ENCODE measurements at places on chromosomes 16 and 17.

DNA sequence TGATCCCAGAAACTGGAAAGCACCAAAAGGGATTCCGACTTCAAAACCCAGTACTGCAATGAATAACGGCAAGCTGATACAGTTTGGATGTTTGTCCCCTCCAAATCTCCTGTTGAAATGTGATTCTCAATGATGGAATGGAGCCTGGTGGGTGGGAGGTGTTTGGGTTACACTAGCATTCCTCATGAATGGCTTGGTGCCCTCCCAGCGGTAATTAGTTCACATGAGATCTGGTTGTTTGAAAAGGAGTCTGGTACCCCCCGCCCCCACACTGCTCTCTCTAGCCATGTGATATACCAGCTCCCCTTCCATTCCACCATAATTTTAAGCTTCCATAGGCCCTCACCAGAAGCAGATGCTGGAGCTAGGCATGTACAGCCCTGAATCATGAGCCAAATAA lies 40.1 kb downstream of the RANBP10 start:
- no peak for DNase-seq

- no peak for DNase-seq
Measured at GRCh38 chr17:1145311-1145986, 34.3 kb downstream of the ABR start.

- peak; percentile 40 for DNase-seq
Measured at GRCh38 chr17:7982666-7983065, 19.7 kb upstream of the GUCY2D start.

- no peak for DNase-seq
Measured at GRCh38 chr16:27381236-27381635, 20.7 kb upstream of the IL21R start.

DNA sequence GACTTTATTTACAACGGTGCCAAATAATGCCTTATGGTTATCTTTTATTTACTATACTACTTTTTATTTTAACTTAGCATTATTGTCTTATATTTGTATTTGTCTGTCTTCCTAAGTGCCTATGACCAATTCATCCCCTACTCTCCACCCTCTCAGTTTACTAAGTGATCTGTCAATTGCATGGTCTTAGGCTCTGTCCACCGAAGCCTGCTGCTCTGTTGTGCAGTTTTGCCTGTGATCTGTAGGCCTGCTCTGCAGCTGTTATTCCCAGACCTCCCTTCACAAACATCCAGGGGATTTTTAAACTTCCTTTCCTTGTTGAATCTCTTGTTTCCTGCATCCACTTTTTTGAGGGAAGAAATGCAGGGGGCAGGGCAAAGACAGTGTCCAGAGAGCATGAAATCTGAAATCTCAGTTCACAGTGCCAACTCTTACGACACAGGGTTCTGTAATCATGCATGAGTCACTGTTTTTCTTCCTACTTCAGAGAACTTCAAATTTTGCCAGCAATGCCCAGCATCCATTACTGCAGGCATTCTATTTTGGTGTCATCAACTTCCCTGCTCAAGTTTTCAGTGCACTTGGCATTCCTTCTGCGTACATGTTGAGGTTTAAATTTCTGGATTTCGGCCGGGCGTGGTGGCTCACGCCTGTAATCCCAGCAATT lies 11.4 kb downstream of the SLFN5 start:
- DNase-seq = peak; percentile 88

DNA sequence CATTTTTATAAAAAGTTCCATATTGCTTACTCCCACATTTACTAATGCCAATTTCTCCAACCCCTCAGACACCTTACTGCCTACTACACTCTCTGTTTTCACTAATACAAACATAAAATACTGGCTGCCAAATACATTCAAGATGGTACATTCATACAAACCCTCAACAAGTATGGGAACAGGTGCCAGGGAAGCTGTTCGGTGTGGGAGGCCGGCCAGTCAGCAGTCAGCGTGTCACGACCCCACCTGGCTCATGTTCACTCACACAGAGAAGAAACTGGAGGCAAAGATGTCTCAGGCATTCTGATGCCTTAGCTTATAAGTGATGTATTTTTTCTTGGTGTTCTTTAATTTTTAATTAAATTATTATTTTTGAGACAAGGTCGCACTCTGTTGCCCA lies 42.4 kb upstream of the TRAP1 start:
- no peak for DNase-seq

DNA sequence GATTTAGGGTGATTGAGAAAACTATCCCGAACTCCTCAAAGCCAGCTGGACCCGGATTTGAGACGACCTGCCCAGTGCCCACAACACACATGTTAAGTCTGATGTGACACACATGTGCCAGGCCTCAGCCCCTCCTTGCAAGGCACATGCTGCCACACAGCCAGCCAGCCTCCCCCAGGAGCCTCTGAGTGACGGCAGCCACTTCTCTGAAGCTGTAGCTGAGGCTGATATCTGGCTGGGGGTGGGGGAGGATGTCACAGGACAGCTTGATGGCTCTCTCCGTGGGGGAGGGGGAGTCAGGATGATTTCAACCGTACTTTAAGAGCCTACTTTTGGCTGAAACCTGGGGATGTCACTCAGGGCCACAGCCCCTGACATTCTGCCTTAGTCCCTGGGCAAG lies 40.9 kb downstream of the SRCIN1 start:
- no peak for DNase-seq

DNA sequence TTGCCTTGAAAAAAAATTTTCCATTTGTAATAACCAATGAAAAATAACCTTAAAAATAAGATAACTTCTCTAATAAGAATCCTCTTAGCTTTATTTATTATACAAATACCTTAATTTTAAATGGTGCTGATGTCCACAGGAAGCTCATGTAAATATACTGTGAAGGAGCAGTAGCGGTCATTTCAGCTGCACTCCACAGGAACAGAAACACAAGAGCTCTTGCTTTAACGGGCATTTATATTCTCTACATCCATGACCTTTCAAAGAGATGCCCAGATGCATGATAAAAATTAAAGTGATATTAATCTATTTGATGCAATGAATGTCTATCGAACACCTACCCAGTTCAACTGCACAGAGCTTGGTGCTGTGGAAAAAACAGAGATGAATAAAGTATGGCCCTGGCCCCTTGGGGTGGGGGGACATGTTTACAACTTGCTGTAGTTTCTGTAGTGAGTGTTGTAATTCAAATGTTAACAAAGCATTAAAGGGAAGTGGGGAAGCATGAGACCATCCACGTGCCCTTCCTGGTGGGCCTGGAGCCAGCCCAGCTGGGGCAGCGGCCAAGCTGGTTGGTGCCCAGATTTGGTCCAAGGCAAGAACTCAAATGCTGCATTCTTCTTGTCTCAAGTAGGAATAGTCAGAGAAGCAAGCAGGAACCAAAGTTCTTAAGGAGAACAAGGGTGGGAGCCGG lies 47.9 kb downstream of the IQCK start:
- DNase-seq = no peak

DNA sequence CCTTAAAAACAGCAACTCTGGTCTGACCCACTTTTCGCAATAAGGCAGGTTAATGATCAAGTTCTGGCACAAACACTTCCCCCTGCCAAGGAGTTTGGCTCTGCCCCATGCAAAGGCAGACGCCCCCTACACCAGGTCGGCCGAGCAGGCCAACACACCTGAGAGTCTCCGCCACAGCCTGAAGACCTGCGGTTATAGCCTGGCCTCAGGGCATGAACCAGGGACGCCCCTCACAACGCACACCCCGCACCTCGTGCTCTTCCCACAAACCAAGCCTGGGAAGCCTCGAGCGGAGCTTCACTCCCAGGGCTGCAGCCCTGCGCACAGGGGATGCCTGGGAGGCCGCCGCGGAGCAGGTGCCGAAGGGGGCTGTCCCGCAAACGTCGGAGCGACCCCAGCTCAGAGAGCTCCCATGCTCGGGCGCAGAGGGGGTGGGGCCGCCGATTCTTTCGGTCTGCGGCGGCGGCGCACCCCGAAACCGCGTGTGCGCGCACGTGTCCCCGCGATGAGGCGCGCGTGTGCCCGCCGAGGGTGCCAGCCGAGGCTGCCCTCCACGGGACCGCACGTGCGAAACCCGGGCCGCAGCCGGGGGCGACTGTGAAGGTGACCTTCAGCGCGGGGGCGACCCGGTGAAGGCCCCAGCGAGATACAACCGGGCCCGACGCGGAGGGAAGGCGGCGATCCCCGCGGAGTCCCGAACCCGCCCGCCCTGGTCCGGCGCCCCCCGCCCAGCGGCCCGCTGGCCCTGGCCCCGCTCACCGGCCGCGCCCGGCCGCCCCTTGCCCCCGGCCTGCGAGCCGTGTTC lies 559 bp downstream of the CLUH start:
- DNase-seq = no peak

GRCh38 chr16:81136390-81137335 lies 40.5 kb upstream of the GCSH start:
- no peak for DNase-seq

DNA sequence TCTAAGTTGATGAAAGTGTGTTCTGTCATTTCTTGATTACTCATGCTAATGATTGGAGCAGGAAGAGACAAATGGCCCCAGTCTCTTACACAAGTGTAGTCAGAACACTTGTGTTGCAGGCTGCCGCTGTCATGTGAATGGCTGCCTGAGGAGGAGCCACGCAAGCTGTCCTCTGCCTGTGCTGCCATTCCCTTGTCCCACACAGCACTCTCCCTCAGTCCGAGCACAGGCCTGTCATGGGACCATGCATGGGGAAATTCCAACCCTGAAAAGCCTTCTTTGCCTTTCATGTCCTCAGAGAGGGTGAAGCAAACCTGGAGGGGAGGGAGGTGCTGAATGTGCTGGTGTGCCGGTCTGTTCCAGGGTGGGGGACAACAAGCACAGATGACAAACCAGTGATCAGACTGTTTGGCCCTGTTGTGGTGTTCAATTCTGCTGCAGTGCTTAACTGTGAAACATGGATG lies 109.4 kb downstream of the MRTFB start:
- DNase-seq = no peak

DNA sequence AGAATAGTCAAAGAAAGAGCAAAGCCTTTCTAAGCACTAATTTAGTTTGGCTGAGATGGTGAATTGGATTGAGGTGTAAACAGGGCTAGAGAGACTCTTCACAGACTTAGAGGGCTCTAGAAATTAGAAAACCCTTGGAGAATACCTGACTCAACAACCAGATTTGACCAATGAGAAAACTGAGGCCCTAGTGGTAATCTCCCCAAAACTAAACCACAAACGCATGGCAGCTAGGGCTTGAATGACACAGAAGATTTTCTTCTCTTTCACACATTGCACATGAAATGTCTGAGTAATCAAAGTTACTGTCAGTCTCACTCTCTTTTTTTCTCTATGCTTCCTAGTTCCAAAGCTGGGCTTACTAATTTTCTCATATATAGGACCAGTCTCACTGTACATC lies 314.5 kb upstream of the KCNJ16 start:
- DNase-seq = no peak

GRCh38 chr16:85767531-85767930 lies 16.6 kb upstream of the C16orf74 start:
- DNase-seq = peak; percentile 90

DNA sequence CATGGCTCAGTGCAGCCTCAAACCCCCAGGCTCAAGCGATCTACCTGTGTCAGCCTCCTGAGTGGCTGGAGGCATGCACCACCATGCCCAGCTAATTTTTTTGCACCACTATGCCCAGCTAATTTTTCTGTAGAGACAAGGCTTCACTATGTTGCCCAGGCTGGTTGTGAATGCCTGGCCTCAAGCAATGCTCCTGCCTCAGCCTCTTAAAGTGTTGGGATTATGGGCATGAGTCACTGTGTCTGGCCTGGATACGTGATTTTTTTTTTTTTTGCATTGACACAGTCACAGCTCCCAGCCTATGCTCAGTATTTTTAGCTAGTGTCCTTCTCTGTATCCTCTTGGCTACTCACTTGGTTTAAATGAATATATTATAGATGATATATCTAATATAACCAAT lies 377.0 kb upstream of the TNRC6C start:
- peak; percentile 82 for DNase-seq

- DNase-seq = no peak
Measured at GRCh38 chr17:82392941-82393340, 21.4 kb downstream of the UTS2R start.

GRCh38 chr17:39736319-39737165 lies 1.2 kb upstream of the GRB7 start:
- no peak for DNase-seq

GRCh38 chr17:75551266-75551665 lies 25.8 kb downstream of the LLGL2 start:
- DNase-seq = no peak

DNA sequence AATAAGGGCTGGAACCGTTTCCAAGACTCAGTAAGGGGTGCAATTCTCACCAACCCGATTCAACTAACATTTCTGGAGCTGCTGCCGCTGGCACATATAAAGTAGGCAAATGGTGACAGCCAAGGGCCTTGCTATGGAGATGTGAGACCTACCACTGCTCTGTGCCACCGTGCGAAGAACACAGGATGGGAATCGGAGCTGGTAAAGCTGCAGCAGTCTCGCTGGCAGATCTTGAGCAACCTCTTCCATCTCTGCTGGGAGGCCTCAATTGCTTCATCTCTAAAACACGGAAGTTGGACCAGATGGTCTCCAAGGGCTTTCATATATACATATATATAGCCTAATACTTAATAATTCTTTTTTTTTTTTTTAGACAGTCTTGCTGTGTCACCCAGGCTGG lies 128.9 kb upstream of the RCVRN start:
- no peak for DNase-seq

- peak; percentile 9 for DNase-seq
Measured at GRCh38 chr17:66717641-66718058, 117.3 kb upstream of the CACNG5 start.

GRCh38 chr17:72476575-72476986 lies 355.8 kb downstream of the SOX9 start:
- no peak for DNase-seq

- no peak for DNase-seq
Measured at GRCh38 chr17:82574041-82574440, 54.5 kb downstream of the FOXK2 start.

DNA sequence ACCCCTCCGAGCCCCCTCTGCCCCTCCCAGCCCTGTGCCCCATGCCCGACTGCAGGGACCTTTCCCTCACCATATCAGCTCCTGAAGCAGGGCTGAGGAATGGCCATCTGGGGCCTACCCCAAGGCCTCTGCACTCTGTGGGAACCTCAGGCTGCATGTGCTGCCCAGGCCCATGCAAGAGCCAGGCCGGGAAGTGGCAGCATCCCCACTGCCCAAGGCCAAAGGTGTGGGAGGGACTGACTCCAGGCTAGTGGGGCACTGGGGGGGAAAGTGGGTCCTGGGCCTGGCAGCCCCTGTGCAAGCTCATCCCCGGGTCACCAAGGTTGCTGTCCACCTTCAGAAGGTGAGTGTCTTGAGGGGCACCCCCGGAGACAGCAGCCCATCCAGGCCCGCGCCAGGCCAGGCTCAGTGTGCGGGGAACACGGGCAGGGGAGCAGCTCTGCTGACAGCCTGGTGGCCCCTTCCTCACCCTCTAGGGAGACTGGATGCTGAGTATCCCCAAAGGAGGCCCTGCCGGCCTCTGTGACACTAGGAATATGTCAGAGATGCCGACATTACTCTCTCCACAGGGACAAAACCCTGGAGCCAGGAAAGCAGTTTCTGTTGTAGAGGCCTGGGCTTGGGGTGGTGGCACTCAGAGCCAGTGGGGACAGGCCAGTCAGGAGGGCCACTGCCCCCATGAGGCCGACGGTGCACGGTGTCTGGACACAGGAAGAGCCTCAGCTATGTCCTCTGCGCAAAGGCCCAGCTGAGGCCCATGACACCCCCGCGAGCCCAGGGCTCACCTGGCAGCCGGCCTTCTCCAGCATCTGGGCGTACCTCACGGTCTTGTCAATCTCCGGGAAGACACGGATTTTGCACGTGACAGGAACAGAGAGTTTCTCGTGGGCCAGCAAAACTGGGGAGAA lies 3.3 kb downstream of the DUS1L start:
- DNase-seq = no peak

- DNase-seq = peak; percentile 66
Measured at GRCh38 chr16:86519649-86520316, 9.5 kb downstream of the FOXF1 start.

Measured in Daoy (cell line).